ENCODE measurements at places on chromosomes 3 and 15.

DNA sequence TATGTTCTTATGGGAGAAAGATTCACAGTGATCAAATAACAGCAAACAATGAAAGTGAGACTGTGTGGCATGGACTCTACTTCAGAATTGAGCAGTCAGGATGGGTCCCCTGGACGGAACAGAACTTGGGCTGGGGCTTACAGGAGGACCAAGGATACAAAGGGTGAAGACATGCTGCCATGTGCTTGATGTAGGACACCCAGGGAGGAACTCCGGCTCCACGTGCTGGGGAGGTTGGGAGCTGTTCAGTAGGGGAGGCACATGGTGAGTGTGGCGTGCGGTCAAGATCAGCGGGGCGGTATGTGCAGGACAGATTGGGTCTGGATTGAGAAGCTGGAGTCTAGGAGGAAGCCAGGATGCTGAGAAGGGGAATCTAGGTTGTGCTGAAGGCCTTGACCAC, 32.6 kb downstream of the PPCDC start:
- no peak for DNase-seq

- no peak for DNase-seq
These were observed 122.1 kb downstream of the AQP9 start for GRCh38 chr15:58260205-58260724.

DNA sequence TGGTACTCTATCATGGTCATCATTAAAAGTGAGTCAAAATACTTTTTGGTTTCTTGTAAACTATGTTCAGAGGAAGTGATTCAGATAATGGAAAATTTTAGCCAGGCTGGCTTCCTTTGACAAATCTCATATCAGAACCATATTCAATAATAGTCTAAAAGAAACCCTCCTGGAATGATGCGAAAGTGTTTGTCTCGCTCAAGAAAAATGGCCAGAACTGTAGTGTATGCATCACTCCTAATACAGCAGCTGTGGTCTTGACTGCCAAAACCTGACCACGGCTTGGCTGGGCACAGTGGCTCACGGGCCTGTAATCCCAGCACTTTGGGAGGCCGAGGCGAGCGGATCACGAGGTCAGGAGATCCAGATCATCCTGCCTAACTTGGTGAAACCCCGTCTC, 35.6 kb upstream of the KCNMB2 start:
- no peak for DNase-seq

DNA sequence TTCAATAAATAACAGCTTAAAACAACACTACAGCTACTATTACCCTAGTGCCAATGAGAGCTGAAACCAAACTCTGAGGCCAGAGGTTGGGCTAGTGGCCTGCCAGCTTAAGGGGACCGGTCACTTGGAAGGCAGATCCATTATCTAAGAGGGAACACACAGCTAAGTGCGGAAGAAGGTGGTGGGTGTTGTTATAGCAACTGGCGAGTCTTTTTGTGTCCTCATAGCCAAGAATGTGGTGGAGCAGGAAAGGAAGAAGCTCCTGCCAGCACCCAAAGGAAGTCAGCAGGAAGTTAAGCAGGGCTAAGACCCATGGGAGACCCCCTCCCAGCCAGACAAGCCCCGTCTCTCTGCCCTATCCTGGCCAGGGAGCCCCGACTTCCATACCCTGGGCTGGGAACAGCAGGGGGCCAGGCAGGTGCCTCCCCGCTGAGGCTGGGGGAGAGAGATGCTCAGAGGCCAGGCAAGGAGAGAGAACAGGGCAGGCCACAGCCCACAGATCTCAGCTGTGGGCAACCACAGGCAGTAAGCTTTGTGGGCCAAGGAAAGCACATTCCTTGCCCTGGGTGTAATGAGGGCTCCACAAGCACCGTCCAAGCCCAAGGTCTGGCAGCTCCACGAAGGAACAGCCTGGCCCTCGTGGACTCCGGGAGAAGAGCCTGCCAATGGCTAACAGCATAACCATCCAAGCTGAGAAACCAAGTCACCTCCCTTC, 34.0 kb upstream of the HRH1 start:
- no peak for DNase-seq

- no peak for DNase-seq
These were observed 2.1 kb upstream of the FAM131A start for GRCh38 chr3:184335291-184335660.

DNA sequence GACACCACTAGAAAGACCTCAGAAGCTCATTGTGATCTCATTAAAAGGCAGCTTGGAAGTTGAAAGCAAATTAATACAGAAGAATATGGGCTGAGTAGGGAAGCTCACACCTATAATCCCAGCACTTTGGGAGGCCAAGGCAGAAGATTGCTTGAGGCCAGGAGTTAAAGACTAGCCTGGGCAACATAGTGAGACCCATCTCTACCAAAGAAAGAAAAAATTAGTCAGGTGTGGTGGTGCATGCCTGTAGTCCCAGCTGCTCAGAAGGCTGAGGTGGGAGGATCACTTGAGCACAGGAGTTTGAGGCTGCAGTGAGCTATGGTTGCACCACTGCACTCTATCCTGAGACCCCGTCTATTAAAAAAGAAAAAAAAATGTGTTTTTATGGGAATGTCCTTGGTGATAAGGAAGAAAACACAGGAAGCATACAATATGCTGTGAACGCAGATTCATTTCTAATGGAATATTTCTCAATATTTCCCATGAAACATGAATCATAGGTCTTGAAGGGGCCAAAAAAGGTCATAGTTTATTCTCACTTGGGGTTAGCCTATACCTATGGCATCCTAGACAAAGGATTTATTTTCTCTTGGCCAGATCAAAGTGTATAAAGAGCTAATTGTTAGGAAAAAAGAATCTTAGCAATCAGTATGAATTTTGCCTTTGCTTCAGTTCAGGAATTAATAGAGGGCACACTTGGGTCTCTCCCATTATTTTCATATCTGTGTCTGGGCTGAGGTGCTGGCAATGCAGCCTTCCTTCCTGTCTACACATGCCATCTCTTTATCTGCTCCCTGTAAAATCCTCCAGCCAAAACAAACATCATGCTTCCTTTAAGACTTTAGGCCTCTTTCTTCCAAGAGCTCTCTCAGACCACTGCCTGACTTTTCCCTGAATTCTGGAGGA, 98.2 kb downstream of the FNDC3B start:
- no peak for DNase-seq

DNA sequence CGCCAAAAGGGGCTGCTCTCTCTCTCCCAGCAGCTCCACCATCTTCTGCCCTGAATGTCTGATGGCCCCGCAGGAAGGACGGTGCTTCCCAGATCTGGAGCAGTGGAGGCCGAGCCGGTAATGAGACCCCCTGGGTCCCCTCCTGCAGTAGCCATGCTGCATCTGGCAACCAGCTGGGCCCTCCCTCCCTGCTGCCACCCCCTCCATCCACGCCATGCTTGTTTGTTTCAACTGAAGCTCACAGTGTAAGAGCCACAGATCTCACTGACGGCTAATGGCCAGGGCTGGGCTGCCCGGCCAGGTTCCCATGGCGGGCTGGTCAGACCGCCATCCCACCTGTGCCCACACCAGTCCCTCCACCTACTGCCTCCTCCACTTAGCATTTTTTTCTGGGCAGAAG, 260.8 kb downstream of the UACA start:
- no peak for DNase-seq

DNA sequence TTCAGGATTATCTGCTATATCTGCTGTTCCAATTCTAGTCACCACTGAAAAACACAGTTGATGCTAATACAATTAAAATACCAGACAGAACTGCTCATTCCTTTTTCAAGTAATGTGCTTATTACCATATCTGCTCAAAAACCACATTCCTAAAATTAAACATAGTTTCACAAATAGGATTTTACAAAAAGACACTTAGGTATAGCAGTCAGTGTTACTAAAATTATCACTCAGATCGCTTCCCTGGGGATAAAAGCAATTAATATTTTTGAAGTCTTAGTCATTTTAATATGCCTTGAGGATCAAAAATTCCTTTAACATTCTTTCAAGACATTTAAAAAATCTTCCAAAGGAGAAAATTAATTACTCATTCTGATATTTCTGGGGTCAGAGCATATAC, 71.5 kb downstream of the RAD18 start:
- DNase-seq: no peak

- DNase-seq: no peak
These were observed 64.4 kb downstream of the GTPBP8 start for GRCh38 chr3:113055201-113055600.

DNA sequence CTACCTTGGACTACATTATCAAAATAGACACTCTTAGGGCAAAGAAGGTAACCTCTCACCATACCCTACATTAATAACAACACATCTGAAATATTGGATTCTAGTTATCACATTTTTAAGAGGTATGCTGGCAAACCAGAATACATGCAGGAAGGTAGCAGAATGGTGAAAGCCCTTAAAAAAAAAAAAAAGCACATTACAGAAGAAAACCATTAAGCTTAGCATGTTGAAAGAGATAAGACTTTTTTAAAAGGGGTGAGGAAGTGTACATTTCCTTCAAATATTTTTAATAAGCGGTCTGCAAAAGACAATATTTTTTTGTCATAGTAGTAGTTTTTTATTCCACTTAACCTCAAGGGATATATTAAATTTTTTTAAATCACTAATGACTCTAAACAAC, 46.5 kb upstream of the WDR5B start:
- DNase-seq: no peak

GRCh38 chr3:73418681-73419080, 206.1 kb downstream of the PDZRN3 start:
- DNase-seq: no peak

GRCh38 chr3:193452338-193452737, 73.8 kb upstream of the ATP13A5 start:
- DNase-seq: no peak

DNA sequence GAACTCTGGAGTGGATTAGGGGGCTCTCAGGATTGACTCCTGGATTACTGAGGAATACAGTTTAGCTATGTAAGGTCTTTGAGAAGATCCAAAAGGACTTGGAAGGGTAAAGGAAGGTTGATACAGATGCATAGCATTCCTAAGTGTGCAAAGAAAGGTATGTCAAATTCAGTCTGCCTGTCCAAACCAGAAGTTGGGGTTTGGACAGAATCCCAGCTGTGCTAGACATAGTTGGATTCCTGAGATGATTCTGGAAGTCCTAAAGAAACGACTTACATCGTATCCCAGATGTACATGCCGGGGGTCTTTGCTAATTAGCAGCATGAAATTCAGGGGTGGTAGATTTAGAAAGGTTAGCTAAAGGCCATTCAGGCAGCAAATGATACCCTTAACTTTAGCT, 97.7 kb upstream of the TSPAN3 start:
- no peak for DNase-seq

DNA sequence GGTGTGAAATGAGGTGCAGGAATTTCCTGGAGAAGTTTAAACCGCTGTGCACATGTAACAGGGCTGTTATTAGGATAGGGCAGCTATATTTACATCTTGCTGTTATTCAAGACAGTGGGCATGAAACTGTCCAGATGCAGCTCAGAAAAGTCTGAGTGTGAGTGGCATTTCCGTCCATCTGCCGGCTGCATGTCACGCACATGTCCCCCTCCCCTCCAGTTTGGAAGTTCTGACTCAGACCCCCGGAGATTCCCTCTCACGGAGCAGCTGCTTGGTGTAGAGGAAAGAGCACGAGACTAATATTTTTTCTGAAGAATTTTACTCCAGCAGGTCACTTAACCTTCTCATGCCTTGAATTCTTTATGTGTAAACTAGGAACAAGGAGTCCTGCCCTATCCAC, 69.8 kb downstream of the FEM1B start:
- DNase-seq: no peak

- no peak for DNase-seq
These were observed 849 bp upstream of the HDAC11 start for GRCh38 chr3:13479332-13479581.

- DNase-seq: no peak
These were observed 14.7 kb downstream of the BSN start for GRCh38 chr3:49568965-49569364.

DNA sequence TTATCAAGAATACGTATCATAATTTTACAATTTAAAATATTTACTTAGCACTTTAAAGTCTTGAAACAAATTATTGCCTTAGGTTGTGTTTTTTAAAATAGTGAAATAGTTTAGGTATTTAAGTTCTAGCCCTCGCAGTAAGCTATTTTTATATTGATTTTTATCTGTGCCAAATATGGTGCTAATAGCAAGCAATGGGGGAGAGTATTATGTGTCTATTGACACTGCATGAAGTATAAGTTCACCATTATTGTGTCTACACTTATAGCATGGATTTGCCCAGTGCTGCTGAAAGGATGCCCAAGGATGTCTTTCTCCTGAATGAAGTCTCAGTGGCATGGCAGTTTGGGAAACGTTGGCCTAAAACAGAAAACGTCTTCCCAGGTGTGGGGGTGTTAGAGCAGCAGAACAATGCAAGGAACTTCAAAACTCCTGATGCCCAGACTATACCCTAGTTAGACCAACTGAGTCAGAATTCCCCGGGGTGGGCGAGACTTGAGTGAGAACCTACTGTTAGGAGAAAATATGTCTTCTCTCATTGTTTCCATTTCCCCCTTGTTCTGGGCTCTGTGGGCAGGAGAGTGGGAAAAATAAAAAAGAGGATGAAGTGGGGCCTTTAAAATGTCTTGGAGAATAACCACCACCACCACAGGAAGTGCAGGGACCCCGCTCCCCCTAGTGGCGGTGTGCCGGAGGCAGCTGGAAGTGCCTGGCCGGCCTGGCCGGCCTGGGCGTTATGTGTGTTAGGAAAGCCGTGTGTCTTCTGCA, 104.2 kb upstream of the SLC7A14 start:
- DNase-seq: no peak

DNA sequence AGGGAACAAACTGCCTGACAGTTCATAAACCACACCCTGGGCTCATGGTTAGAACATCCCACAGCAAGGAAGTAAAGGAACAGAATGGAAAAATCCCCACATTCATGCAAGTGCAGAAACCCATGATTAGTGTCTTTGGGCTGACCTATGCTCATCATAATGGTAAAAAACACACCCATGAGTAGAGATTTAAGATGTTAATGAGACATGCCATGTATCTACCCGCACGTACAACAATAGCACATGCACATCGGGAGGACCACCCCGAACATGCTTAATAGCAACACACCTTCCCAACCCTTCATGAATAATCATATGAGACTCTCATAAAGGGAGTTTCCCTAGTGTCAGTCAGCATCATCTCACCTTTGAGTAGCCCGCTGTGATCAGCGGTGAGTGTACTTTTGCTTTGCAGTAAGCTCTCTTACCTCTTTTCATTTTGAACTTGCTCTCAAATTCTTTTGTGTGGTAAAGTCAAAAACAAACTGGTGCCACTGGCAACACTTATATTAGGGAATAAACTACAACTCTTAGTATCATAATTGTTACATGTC, 23.2 kb downstream of the ZBED2 start:
- no peak for DNase-seq

DNA sequence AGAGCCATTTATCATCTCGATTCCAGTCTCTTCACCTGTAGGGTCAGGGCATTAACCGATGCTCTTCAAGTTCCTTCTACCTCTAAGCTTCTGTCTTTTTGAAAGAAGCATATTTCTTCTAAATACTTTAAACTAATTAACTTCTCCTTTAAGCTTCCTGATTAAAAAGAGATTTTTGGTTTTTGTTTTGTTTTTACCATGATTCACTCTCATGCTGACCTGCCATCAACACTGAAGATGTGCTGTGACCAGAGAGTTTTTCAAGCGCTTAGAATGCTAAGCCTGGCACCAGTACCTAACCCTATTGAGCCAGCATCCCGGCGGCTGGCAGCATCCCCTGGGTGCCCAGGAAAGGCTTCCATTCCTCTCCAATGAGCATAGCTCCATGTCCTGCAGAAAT, 89.3 kb downstream of the FOXP1 start:
- no peak for DNase-seq

All from activated naive CD8-positive, alpha-beta T cell treated with anti-CD3 and anti-CD28 coated beads, Interleukin-2, amount 50 U/mL, for 16 hours (primary cell).